ENCODE measurements at places on chromosomes 1 and 21.
A peak's percentile ranks its signal among the peaks of the same experiment; 100 is the strongest.

- DNase-seq, result no peak
These were observed 29.4 kb downstream of the RCSD1 start for GRCh38 chr1:167659450-167659849.

GRCh38 chr1:230627767-230628166 is 14.5 kb upstream of the COG2 start:
- no peak for DNase-seq

DNA sequence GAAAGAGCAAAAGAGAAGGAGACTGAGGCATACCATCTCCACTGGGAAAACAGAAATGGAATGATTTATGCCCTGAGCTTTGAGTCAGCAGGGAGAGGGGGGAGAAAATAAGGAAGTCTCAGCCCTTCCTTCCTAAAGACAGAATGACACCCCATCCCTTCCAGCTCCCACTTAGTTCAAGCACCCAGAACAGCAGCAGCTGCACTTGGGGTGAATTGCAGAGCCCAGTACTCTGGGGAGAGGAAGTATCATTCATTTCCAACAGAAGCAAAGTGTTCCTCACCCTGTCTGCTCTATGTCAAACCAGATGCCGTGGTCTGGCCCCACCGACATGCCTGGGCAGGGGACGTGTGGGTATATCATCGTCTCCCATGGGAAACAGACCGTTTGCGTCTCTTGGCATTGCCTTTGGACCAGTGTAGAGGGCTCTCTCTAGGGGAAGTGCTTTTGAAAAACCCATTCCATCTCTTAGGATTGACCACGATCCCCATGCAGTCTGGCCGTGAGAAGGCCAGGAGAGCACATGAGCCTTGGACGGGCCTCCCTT is 1.1 kb upstream of the KCNJ15 start:
- peak; percentile 9 for DNase-seq

DNA sequence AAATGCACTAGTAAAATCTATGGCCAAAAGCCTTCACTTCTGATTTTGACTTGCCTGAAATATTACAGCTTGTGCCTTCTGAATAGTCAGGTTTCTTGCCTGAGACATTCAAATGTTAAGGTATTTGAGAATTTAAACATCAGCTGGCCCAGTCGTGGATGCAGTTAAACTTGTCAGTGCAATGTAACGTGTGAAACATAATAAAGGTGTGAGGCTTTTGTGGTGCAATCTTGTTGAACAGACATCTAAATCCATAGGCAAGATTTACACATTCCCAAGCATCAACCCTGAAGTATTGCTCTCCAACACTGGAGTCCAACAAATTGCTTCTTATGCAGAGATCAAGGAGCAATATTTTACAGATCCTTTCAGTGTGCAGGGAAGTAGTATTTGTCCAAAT is 4.4 kb downstream of the CCN1 start:
- DNase-seq, result no peak

DNA sequence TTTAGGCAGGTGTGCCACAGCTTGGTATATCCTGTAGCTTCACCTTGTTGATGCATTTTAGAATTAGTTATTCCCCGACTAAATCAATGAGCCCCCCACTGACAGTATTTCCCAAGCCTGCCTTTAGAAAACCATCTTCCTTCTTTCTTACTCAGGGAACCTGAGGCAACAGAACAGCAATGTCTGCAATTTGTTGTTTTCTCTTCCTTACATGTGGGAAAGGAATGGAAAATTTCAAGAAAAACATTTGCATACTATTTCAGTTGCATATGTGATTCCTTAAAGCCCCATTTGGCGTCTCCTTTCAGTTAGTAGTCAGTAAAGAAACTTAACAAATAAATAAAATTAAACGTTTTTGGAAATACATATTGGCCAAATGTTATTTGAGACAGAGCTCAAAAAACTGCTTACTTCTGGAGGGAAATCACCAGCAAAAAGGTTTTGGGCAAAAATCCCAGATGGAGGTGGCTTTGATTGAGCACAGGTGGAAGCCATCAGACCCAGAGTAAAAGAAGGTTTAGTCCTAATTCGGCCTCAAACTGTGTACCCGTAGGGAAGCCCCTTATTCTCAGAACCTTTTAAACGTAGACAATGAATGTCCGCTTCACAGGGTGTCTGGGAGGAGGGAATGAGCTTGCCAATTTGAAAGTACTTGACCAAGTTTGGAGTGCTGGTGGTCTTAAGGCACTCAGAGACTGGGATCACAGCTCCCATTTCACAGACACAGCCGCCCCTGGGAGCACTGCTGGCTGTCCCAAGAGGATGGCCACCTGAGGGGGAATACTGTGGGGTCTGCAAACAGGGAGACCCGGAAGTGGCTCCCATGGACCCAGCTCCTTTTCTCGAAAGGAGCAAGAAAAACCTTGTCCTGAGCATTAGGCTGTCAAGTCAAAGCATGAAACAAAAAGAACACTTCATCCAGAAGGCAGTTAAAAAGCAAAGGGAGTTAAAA is 9.4 kb downstream of the LHX4 start:
- DNase-seq, result no peak

DNA sequence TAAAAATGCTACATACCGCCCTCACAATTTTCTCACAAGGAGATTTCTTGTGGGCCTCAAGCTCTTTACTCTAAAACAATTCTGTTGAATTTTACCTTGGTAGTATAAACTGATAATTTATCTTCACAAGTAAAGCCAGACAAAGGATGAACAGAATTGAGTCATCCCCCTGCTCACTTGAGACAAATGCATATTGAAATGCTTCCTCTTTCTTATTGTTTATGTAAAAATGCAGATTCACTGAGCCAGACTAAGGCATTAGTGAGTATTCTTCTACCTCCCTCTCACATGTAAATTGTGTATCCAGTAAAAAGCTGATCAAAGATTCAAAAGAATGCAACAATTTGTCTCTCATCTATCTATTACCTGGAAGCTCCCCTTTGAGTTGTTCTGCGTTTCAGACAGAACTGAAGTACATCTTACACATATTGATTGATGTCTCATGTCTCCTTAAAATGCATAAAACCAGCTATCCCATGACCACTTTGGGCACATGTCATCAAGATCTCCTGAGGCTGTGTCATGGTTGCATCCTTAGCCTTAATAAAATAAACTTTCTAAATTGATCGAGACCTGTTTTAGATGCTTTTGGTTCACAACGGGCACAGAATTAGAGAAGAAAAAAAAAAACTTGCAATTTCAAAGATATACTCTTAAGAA is 743.1 kb upstream of the B3GALT2 start:
- DNase-seq, result peak; percentile 53

DNA sequence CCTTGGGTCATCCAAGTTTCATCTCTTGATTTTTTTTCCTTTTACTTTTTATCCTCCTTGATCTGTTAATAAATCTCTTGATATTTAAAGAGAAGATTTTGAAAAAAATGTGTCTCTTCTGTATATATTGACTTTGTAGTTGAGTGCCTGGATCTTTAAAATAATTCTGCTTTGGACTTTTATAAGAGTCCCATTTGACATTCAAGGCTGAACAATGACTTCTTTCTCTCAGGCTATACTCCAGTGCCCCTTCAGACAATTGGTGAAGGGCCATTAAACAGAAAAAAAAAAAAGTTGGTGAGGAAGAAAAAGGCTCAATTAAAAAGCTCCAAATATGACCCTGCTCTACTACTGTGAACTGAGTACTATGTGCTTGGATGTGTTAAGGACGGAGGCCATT is 40.9 kb upstream of the CITED4 start:
- no peak for DNase-seq

DNA sequence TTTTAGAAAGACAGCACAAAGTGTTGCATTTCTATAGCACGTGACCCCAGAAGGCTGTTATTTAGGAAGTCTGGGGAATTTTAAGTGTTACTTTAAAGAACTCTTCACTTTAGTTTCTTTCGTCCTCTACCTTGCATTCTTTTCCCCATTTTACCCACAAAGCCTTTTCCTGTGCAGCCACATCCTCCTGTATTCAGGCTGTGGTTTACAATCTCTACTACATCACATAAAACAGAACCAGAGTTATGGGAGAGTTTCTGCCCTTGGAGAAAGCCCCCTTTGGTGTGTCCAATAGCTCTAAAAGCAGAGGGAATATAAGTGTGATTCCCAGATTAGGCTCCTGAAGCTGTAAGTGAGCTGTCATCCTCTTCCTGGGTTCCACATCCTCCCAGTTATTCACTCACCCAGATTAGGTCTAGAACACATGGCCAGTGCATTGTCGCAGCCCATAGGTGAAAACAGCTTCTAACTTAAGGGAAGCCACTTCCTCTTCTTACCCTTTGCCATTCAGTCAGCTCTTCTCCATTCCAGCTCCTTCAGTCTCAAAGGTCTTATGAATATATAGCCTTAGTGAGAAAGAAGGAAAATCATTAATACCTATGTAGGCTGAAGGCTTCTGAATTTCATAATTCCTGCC is 171.1 kb downstream of the PIGK start:
- DNase-seq, result peak; percentile 75

DNA sequence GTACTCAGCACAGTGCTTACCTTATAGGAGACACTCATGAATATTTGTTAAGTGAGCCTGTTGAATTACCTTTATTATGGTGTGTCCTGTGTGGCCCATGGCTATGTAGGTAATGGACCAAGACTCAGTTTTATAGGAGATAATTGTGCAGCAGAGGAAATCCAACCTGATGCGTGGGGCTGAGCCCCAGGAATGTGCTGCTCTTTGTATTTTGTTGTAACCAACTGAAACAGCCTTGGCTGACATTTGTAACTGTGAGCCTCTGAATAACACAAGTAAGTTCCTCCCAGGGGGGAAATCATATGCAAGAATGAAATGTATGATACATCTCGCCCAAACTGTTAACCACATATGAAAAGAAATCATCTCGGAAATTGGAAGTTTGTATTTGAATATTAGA is 364.2 kb upstream of the ZP4 start:
- no peak for DNase-seq

DNA sequence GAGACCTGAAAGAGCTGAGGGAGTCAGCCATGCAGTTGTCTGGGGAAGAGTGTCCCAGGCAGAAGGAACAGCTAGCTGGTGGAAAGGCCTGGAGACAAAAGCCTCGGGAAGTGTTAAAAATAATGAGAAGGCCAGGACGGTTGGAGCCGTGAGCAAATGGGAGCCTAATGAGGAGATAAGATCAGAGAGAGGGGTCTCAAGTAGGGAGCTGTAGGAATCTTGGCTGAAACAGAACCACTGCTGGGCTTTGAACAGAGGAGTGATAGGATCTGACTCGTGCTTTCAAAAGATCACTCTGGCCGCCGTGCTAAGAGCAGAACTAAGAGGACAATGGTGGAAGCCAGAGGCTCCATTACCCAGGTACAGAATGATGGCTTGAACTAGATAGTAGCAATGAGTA is 1.9 kb upstream of the FOXJ3 start:
- no peak for DNase-seq

- DNase-seq, result no peak
These were observed 42.8 kb downstream of the UBASH3A start for GRCh38 chr21:42446531-42446930.

DNA sequence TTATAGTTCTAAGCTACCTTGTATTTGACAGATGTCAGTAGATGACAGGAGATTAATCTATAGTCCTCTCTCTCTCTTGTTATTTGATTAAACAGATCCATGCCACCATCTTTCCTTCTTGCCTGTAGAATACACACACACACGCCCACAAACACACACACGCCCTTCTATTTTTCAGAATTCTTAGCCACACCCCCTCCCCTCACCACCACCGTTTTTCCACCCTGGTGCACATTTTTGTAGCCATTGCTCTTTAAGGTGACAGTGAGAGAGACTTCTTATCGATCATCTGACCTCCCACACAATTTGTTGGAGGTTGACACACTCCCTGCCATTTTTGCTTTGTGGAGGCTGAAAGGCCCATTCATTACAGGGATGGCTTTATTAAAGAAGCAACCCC is 123.2 kb downstream of the NTNG1 start:
- DNase-seq, result no peak

- no peak for DNase-seq
These were observed 32.7 kb upstream of the MTR start for GRCh38 chr1:236762410-236762809.

GRCh38 chr21:45013260-45013841 is 61.0 kb upstream of the ADARB1 start:
- DNase-seq, result no peak

DNA sequence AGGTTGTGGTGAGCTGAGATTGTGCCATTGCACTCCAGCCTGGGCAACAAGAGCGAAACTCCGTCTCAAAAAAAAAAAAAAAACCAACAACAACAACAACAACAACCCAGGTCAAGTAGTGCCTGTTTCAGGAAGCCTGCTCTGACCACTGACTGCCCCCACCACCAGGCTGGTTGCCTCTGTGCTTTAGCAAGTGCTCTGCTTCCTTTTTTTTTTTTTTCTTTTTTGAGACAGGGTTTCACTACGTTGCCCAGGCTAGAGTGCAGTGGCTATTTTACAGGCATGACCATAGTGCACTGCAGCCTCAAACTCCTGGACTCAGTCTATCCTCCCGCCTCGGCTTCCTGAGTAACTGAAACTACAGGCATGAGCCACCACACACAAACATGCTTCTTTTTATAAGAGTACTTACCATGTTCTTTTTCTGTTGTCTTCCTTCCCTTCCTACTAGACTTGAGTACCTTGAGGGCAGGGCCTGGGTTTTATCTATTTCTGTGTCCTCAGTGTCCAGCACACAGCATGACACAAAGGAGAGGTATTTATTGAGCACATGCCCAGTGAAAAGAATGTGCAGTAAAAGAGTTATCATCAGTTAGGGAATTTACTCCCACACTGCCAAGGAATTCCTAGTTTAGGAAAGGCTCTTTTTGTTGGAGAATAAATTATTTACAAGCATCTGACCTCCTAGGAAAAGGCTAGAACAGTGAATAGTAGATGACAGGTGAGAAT is 9.9 kb upstream of the COA7 start:
- peak; percentile 64 for DNase-seq

DNA sequence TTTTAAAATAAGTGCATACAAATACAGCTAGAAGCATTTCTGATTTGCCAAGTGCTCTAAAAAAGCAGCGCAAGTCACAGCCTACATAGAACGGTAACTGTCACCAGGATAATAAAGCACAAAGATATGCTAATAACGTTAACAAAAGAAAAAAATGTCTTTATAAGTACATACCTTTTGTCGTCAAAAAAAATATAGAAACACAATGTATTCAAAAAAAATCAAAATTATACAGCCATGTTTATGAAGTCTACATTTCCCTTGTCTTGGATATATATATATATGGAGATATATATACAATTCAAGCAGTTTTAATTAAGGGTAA is 3.2 kb downstream of the IRF2BP2 start:
- DNase-seq, result no peak

DNA sequence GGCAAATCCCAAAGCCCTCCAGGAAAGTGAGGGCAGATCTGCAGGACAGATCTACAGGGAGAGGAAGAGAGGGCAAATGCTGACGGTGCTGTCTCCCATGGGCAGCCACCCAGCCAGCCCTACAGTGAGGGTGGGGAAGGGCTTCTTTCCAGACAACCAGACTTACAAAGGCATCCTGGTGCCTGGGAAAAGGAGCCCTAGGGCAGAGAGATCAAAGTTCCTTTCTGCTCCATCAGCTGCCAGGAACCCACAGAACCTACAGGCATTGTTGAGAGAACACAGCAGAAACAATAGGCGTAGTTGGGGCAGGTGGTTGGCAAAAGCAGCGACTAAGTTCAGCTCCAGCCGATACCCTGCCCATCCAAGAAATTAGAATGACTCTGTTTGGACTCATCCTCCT is 332.4 kb downstream of the KCNH1 start:
- DNase-seq, result no peak
